ENCODE measurements at places on chromosomes 4 and X.

GRCh38 chrX:140434347-140434746 lies 70.5 kb downstream of the SOX3 start:
- DNase-seq, result no peak

GRCh38 chr4:82785611-82786400 lies 12.8 kb downstream of the SCD5 start:
- peak; percentile 95 for DNase-seq

GRCh38 chr4:182056866-182057265 lies 186.3 kb upstream of the TENM3 start:
- no peak for DNase-seq

DNA sequence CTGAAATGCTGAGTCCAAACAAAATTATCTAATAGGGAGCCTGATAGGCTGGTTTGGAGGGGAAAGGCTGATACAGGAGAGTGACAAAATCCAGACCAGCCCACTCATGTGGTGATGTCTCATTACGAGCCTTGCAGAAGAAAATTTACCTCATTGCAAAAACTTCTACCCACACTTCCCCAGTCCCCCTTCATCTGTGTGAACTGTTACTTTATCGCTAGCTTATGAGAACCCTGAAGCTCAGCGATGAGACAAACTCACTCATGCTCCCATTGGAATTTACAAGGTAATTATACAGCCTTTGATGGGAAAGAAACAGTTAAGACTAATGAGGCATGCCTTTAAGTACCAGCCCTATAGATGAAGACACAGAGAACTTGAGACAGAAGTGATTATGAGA lies 76.1 kb downstream of the ARHGAP6 start:
- peak; percentile 42 for DNase-seq

GRCh38 chr4:24835696-24836095 lies 40.3 kb downstream of the SOD3 start:
- no peak for DNase-seq

GRCh38 chrX:2627272-2627867 lies 63.7 kb upstream of the CD99 start:
- DNase-seq, result peak; percentile 46

DNA sequence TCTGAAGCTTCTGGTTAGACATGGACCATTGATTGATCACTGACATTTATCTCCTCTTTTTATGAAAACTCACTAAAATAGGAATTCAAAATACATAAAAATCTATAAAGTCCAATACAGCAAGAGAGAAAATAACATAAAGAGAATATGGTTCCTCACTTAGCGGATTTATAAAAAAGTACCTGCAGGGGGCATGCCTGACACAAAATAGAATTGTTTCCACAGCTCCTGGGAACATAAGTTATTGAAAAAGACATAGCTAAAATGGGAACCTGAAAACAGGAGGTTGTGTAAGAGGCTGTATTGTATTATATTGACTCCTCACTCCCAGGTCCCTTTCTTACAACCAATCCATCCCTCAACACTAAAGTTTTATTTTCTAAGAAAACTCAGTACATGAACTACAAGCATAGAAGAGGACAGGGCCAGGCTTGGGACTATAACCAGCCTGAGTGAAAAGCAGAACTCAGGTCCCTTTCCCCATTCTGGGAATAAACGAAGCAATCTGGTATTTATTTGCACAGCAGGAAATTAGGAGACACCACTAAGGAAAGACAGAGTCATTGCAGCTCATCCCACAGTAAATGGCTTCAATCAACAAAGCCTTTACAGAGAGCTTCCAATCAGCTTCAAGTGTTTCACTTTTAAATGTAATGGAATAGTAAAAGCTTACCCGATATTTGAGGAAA lies 121.1 kb upstream of the NDST4 start:
- peak; percentile 4 for DNase-seq

DNA sequence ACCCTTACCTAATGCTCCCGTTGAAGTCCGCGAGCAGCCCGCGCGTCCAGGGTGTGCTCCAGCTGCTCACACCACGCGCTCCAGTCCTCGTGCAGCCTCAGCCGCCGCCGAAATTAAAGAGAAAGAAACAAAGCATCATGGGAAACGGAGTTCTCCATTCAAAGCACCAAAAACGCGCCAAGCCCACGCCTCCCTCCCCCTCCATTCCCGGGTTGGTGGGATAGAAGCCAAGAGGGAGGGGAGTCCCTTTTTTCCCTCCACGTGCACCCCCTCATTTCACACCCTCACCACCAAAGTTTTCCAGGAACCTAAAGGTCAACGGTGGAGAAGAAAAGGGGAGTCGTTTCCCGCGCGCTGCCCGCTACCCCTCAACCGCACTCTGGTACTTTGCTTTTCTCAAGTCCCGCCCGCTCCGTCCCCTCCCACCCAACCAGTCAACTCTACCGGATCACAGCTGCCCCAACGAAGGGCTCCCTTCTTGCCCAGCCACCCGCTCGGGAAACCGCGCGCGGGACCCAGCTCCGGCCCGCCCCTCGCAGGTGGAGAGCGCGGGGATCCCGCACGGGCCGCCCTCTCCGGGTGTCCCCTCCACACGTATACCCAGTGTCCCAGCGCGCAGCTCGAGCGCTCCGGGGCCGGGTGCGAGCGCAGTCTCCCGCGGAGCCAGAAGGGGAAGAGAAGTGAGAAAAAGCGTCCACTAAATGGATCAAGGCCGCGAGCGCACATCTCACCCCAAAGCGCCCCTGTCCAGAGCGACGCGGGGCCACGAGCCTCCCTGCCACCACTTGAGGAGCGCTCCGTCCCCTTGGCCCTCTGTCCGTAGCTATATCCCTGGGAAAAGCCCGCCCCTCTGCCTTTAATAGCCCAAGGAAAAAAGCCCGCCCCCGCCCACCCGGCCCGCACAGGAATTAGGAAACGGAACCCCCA lies 65.1 kb upstream of the CCDC160 start:
- no peak for DNase-seq

- peak; percentile 89 for DNase-seq
These were observed 108.3 kb upstream of the KLHL4 start for GRCh38 chrX:87409113-87409841.

GRCh38 chr4:112277705-112278448 lies 7.8 kb downstream of the TIFA start:
- DNase-seq, result no peak

GRCh38 chr4:25065932-25066590 lies 35.3 kb upstream of the LGI2 start:
- peak; percentile 81 for DNase-seq

DNA sequence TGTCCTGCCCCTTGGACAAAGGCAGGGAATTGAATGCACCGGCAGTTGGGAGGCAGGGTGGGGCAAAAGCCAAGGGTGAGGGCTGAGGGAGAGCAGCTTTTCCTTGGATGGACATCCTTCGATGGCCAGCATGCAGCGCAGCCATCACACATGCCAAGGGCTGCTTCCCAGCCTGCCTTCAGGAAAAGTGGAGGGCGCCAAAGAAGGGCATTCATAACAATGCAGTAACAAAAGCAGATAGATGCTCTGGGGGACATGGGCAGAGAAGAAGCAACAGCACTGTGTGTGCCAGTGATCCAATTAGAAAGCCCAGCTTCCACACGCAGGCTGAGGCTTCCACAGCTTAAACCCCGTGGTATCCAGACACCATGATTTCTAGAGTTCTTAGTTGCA lies 71.5 kb downstream of the TSPAN5 start:
- no peak for DNase-seq

GRCh38 chr4:3516836-3517730 lies 15.1 kb downstream of the LRPAP1 start:
- DNase-seq, result no peak

DNA sequence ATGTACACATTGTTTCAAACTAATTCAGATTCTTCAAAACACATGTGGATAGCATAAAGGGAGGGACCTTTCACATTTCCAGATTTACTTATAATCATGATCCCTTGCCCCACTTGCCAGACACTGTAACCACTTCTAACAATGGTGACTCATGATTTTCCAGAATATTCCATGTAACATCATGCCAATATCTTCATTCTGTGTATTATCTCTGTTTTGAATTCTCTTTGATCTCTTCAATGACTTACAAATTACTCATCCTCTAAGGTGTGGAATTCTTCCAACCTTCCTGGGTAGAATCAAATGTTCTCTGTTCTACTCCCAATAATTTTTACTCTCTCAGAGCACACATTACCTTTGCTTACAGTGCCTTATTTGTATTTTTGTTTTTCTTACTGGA lies 517.1 kb downstream of the PCDH7 start:
- peak; percentile 25 for DNase-seq

GRCh38 chrX:65925005-65925404 lies 114.9 kb downstream of the VSIG4 start:
- no peak for DNase-seq

- no peak for DNase-seq
These were observed 290.5 kb upstream of the EPHA5 start for GRCh38 chr4:65960751-65961150.

DNA sequence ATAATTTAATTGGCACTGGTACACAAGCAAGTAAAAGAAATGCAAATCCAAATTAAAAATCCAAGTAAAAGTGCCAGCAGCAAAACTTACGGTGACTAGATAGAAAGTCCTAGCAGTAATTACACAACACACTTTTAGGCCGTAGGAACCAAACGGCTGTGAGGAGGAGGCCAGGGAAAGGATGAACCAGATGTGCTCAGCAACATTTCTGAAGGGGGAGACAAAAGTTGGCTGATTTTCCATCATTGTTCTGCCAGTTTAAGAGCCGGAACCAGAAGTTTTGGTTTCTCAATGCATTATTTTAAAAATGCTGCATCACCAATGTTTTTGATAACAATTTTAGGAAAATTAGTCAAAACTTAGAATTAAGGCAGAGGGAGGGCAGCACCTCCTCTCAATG lies 68.7 kb upstream of the ENPP6 start:
- no peak for DNase-seq

DNA sequence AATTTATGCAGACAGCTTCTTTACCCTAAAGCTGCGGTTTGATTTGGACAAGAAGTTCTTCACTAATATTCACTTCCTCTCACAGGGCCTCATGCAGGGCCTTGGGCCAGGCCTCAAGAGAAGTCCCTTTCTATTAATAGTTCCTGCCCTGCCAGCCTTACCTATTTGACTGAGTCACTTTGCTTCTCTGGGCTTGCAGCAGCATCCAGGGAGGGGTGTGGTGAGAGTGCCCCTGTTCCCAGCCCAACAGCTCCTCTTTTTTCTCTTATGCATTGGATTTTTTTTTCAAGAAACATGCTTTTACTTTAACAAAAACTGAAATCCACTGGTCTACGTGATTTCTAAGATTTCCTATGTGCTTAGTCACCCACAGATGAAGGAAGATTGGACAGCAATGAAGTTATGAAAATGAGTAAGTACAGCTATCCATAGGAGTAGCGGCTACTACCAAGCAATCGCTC lies 26.7 kb downstream of the FAM156B start:
- peak; percentile 59 for DNase-seq

DNA sequence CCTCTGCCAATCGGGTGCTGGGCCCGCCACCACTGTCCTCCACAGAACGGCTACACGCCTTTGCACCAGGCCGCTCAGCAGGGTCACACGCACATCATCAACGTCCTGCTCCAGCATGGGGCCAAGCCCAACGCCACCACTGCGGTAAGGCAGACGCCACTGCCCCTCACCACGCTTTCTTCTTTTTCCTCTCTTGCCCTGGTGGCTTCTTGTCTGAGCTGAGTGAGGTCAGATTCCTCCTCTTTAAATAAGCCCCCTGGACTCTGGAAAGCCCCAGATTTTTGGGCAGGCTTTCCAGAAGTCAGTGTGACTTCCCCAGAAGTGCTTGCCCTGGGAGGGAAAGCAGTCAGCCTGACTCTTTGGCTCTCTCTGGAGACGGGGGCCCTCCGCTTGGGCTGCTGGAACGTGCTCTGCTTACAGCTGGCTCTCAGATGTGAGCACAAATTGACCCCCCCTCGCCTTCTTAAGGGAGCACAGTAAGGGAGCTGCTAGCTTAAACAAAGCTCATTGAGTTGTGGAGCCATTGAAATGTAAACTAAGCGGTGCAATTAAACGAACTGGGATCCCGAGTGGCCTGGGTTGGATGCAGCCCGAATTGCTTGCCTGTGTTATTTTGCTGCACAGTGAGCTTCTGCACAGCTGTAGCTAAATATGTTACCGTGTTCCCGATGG lies 243.1 kb downstream of the ANK2 start:
- DNase-seq, result peak; percentile 45
